Activated CD8-positive, alpha-beta memory T cell treated with anti-CD3 and anti-CD28 coated beads, Interleukin-2, amount 50 U/mL, for 48 hours (primary cell): ENCODE measurements at places on chromosomes 16 and 17.

- no peak for DNase-seq
Observed at GRCh38 chr17:27355419-27355818, 61.5 kb downstream of the WSB1 start.

GRCh38 chr16:50247906-50248608 lies 18.3 kb upstream of the ADCY7 start:
- DNase-seq = no peak

- peak; percentile 53 for DNase-seq
Observed at GRCh38 chr17:46877466-46877865, 26.1 kb downstream of the WNT9B start.

GRCh38 chr17:51820252-51820651 lies 338.3 kb downstream of the CA10 start:
- DNase-seq = no peak

GRCh38 chr17:41404024-41404671 lies 6.7 kb upstream of the KRT31 start:
- DNase-seq = peak; percentile 60

- DNase-seq = no peak
Observed at GRCh38 chr16:25478476-25478875, 213.3 kb upstream of the HS3ST4 start.

DNA sequence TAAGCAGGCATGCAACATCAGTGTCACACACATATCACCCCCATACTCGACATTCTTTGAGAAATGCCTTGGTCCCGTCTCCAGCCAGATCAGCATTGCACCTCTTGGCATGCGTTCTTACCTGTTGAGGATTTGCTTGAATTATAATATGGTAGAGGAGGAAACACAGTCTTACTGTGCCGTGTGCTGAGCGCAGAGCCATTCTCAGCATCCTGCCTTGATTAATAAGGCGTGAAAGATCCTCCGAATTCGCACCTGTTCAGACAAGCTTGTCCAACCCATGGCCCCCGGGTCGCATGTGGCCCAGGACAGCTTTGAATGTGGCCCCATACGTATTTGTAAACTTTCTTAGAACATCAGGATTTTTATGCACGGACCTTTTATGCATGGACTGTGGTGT lies 408.1 kb downstream of the WWOX start:
- no peak for DNase-seq

DNA sequence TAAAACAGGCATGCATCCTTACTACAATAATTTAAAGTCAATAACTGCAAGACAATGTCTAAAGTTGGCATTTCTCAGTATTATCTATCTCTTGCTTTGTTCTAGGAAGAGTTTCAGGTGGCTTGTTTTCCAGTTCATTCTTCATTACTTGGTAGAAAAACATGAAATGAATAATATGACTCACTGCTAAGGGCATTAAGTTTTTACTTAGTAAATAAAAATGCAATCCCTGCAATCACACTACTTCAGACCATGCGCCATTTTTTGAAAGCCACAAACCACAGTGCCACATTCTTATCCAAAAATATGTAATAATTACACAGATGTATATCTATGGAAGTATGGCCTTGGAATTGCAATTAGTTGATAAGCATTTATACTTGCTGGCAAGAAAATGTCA lies 55.4 kb downstream of the CREBBP start:
- no peak for DNase-seq

DNA sequence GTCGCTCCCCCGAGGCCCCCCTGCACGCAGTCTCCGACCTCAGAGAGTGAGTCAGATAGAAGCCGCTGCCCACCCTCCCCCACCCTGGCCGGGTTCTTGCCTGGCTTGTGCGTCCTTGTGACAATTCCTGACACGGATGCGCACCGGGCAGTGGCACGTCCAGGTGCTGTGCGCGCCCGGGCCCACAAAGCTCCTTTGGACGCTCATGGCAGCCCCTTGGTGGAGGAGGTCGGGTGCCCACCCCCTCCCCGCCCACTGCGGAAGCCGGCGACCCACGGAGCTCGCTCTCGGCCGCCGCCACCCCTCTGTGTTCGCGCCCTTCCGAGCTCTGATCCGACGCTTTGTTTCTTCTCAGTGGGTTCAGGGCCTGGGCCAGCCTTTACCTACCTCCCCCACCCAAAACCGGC lies 662 bp upstream of the TUBB3 start:
- DNase-seq = peak; percentile 76

DNA sequence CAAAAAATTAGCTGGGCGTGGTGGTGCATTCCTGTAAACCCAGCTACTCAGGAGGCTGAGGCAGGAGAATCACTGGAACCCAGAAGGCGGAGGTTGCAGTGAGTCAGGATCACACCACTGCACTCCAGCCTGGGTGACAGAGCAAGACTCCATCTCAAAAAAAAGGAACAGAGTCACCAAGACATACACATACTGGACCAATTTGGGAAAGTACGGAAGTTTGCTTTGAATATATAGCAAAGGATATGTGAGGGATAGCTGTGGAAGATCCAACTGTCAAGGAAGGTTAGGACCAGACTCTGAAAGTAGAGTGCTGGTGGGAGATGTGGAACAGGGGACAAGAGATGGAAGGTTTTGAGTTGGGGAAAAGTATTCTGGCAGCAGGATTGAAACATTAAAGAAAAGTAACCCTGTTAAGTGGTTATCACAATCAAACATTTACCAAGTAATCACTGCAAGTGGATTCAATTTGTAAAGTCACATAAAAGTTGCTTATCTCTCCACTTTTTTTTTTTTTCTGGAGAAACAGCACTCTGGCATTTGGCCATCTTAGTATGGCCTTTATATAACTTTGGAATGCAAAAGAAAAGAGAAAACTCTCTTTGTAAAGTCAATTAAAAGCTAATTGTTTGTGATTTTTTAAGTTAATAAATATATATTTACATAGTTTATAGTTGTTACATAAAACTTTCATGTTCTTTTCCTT lies 259.4 kb upstream of the TBX2 start:
- no peak for DNase-seq

GRCh38 chr16:31072540-31073141 lies 1.4 kb downstream of the ZNF668 start:
- no peak for DNase-seq

- no peak for DNase-seq
Observed at GRCh38 chr17:30519707-30520106, 42.5 kb downstream of the GOSR1 start.

GRCh38 chr17:61575352-61575975 lies 15.6 kb downstream of the NACA2 start:
- DNase-seq = no peak

DNA sequence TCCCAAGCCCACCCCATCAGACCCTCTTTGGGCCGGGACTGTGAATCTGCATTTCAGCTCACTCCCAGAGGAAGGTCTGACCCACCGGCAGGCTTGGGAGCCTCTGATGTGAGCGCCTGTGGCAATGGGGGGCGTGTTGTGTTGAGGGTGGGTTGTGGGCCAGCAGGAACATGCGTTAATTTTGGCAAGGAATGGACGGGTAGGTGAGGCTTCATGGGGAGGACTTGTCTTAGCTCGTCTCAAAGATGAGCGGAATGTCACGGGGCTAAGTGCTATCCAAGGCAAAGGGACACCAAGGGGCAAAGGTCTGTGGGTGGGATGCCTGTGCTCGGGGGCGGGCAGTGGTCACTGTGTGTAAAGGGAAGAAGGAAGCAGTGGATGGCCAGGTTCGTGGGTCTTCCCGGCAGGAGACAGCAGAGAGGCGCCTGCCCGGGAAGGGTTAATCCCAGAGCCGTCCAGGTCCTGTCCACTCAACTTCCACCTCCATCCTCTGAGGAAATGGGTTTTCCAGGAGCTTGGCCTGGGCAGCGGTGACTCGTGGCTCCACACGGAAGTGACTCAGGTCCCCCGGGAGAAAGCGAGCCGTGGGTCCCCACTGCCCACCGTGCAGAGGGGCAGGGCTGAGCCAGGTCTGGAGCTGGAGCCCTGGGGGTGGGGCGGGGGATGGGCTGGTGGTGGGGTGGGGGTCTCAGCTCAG lies 17.4 kb downstream of the ADGRG1 start:
- no peak for DNase-seq

- DNase-seq = peak; percentile 80
Observed at GRCh38 chr17:78133971-78134898, 3.7 kb downstream of the TMC8 start.

DNA sequence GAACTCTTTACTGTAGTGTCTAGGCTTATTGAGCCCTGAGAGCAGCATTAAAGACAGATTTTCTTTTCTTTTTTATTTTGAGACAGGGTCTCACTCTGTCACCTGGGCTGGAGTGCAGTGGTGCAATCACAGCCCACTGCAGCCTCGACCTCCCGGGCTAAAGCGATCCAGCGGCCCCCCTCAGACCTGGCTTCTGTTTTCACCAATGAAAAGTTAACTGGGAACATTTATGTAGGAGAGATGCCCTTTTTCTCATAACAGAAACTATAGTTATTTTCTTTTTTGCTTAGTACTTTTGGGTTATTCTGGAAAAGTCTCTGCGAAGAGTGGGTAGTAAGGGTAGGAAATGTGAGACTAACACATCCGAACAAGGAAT lies 1.5 kb downstream of the MAP1LC3B start:
- no peak for DNase-seq

GRCh38 chr16:78396673-78397072 lies 297.2 kb downstream of the WWOX start:
- no peak for DNase-seq

DNA sequence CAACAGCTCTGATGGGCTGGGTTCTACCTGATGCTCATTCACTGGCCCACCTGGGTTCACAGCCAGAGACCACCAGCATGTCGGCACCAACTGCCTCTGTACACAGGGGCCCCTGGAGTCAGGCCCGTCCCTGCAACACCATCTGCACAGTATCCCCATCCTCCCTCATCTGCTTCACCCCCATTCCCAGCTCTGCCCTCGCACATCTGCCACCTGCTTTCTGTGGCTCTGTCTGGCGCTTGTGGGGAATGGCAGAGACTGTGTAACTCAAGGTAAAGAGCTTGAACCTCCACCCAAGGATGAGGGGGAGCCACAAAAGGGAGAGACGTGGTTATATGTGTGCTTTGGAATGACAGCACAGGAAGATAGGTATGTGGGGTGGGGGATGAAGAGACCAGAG lies 27.2 kb downstream of the SMPD3 start:
- DNase-seq = no peak

DNA sequence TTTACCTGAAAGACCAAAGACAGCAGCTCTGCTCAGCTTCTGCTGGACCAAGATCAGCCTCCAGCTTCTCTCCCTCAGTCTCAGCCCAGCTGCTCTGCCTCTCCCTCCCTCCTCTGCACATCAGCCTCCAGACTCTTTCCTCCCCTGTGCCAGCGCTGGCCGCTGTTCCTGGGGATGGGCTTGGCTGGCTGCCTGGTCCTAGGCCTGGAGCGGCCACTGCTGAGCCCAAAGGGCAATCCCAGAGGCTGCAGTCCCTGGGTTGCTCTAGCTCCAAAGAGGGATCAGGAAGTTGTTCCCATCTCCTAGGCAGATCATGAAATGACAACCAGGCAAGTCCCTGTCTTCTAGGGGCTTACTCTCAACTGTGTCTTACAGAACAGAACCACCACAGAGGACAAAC lies 31.3 kb downstream of the DCUN1D3 start:
- no peak for DNase-seq

DNA sequence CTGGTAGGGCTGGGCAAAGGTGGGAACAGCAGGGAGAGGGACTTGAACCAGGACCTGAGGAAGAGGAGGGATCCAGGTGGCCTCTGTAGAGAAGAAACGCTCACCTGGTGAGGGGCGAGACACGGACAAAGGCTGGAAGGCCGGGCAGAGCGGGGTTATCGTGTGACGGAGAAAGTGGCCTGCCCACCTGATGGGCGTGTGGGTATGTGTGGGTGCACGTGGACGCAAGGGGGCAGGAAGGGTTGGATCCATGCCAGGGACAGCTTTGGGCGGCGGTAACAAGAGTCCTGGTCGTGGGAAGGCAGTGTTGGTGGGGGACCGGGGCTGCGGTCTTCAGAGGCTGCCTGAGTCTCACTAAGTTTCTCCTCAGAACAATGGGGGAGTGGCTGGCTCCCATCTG lies 104.1 kb upstream of the GSE1 start:
- no peak for DNase-seq

- DNase-seq = no peak
Observed at GRCh38 chr16:4968879-4969483, 10.9 kb downstream of the SEC14L5 start.

GRCh38 chr17:61405686-61406536 lies 6.3 kb downstream of the TBX2 start:
- peak; percentile 51 for DNase-seq
